ENCODE measurements at places on chromosomes 1 and 21.

DNA sequence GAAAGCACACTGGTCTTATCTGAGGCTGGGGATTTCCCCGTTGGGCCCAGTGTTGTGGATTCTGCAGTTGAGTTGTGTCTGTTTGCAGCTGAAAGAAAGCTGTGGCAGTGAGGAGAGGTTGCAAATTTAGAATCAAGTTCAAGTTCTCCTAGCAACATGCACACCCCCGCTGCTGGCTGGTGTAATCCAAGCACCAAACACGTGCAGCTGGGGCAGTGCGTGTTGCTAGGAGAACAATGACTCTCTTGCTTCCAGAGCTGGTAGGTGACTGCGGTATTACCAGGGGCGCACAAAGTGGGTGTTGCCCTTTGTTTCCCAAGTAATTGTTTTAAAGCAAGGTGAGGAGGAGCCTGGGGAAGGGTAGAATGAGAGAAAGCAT lies 91.5 kb downstream of the IER5 start:
- no peak for DNase-seq

DNA sequence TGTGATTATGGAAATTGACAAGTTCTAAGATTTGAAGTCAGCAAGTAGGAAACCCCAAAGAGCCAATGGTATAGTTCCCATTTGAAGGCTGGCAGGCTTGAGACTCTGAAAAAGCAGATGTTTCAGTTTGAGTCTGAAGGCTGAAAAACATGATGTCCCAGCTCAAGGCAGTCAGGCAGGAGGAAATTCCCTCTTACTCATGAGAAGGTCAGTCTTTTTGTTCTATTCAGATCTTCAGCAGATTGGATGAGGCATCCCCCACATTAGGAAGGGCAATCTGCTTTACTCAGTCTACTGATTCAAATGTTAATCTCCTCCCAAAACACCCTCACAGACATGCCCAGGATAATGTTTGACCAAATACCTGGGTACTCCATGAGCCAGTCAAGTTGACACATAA lies 372.5 kb upstream of the ST6GALNAC5 start:
- DNase-seq, result no peak

DNA sequence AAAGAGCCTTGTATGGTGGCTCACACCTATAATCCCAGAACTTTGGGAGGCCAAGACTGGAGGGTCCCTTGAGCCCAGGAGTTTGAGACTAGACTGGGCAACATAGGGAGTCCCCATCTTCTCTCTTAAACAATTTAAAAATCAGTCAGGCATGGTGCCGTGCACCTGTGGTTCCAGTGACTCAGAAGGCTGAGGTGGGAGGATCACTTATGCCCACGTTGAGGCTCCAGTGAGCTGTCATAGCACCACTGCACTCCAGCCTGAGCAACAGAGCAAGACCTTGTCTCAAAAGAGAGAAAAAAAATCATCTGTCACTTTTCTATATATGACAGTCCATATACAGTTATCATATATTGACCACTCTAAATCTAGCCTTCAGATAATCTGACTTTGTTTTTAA lies 658.3 kb downstream of the LTN1 start:
- DNase-seq, result no peak

DNA sequence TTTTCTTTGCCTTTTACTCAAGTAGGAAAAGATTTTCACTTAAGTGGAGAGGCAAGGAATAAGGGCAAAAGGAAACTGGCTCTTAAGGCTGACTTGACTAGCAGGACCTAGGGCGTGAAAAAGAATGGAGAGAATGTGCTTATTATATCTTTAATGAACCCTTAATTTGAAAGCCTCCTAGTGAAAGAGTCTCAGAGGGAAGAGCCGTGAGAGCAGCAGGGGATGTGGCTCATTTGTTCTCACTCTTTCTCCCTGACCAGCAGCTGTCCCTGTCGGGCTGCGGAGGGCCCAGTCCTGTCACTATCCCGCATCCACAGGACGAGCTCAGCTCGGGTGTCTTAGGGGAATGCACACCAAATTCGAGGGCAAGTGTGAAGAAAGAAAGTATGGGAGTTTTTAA lies 180.1 kb downstream of the EDEM3 start:
- no peak for DNase-seq

DNA sequence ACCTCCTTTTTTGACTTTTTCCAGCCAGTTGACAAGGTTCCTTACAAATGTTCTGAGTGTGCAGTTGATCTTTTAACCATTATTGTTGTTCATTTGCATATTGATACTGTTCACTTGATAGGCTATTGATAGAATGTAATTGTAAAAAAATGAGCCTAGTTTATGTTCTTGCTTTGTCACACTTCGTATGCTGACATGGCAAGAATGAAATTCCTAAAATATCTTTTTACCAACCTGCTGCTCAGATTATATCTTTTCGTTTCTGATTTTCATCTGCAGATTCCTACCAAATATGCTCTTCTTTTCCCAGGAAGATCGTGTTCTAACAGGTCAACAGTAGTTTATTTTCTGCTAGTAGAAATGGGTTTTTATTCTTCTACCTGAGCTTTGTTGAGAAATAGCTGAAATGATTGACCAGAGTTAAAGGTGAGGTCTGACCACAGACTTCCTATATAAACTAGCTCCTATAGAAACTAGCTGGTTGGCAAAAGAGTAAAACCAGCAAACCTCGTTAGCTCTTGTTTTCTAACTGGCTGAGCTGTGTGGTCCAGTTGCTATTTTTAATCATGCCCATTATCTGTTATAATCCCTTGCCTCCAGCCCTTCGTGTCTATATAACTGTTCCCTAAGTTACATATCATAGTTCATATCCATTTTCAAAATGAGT lies 174.8 kb downstream of the HS2ST1 start:
- no peak for DNase-seq

DNA sequence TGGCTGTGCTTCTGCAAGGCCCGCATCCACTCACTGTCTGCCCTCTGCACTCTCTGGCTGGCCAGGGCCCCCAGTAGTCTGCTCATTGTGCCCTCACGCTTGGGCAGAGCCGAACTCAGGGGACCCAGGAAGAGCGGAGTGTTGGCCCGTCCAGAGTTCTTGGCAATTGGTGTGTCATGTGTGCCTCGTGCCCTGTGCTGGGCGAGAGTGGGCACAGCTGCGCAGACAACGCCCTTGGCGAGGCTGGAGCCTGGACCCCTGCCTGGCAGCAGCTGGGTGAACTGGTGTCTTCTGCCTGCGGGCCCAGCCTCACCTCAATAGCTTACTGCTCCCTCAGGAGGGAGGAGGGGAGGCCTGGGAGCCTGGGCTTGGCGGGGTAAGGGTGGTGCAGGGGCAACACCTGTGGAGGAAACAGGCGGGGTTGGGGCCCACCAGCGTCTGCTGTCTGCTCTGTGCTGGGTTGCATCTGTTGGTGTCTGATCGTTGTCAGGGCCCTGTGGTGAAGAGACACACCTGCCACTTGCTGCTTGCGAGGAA lies 2.1 kb downstream of the GUK1 start:
- DNase-seq, result no peak

DNA sequence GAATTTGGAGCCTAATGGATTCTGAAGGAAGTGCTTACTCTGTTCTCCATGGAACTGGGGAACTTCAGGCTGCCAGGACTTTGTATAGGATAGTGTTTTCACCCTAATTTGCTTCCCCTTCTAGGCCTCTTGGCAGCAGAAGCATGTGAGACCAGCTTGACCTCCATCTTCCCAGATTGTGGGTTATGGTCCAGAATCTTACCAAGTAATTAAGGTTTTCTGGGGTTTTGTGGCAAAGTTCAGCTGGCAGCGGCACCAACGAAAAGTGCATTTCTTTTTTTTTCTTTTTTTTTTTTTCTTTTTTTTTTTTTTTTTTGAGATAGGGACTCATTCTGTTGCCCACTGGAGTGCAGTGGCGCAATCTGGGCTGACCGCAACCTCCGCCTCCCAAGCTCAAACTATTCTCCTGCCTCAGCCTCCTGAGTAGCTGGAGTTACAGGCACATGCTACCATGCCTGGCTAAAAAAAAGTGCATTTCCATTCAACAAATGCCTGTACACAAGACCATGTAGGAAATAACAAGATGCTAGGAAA lies 3.4 kb upstream of the BMP8A start:
- DNase-seq, result no peak

DNA sequence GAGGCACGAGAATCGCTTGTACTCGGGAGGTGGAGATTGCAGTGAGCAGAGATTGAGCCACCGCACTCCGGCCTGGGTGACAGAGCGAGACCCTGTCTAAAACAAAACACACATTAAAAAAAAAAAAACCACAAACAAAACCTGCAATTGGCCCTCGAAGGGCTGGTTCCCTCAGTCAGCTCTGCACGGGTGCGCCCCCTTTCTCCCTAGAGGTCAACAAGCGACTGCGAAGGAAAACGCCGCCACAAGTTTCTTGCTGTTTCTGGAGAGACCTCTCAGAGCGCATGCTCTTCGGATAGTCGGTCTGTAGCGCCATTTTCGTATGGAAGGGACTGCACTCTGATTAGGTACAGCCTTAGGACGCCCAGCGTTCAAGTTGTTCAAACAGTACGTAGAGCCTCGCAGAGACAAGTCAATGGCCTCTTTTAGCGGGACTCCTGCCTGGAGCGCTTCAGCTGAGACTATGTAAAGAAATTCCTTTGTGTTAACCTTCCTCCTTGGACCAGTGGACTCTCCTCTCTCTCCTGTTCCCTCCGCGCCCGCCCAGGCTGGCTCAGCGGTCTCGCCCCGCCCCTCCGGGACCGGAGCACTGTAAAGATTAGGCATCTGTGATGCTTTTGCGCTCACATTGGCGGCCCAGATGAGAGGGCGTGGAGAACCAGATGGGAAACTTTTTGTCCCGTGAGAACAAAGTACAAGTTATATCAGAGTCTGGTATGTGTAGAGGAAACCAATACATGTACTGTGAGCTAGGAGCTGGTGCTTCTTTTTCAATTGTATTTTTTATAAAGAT lies 1.0 kb upstream of the CDC14A start:
- peak; percentile 76 for DNase-seq

- no peak for DNase-seq
These were observed 8.7 kb downstream of the RUNX3 start for GRCh38 chr1:24921412-24921811.

DNA sequence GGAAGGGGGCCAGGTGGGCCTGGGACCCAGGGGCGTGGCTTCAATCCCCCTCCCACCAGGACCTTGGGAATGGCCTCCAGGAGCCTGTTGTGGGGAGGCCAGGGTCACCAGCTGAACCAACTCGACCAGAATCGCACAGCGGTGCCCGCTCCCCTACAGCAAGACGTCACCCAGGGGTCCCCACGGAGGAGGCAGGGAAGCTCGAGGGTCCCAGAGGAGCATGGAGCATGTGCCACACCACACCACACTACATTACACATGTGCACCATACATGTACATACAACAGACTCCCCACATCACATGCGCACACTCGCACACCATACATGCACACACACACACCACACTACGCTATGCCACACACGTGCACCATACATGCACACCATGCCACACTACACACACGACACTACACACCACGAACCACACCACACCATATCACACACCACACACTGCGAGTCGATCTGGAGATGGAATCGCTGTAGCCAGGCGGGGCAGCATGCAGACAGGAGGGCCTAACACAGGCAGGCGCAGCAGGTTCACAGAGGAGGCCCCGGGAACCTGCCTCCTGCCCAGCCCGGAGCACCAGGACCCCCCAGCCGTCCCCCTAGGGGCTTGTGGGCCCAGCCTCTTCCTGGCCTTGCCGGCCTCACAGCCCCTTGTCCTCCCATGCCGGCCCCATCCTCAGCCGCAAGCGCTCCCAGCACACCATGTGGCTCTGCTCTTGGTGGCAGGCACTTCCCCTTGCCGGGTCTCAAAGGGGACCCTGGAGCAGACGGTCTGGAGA lies 596 bp downstream of the ITGB2 start:
- DNase-seq, result no peak

DNA sequence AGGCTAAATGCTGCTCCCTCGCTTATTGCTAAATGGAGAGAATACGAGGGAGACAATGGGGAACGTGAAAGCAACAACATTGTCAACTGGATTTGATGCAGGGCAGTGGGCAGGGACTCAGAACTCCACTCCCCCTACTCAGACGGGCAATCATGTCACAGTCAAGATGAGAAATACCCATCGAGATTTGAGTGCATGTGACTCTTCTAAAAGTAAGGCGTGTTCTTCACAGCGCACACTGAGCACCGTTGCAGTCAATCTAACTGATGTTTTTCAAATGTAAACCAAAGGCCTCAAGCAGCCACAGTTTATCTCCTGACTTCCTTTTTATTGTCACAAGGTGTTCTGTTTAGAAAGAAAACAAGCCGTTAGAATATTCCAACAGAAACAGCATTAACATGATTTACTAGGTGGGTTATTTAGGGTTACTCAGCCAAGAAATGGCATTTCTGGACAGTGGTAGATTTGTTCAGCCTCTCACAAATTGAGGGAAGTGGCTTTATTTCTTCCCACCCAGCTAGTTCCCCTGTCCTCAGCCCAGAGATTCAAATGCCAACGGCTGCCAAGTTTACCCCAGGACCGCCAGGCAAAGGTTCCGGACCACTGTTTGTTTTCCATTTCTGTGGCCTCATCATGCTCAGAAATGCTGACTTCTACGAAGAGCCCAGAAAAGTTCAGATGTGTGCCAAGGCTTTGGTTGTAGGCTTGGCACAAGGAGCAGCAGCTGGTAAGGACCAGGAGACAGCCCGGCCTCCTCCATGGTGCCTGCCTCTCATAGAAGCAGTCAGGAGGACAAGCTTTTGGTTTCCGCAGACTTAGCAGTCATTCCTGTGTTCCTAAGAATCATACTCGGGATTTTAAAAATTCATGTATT lies 171.4 kb downstream of the KIF26B start:
- DNase-seq, result no peak

GRCh38 chr1:147748676-147749350 lies 11.6 kb downstream of the GJA5 start:
- no peak for DNase-seq

GRCh38 chr1:11373895-11374747 lies 101.1 kb downstream of the UBIAD1 start:
- no peak for DNase-seq

DNA sequence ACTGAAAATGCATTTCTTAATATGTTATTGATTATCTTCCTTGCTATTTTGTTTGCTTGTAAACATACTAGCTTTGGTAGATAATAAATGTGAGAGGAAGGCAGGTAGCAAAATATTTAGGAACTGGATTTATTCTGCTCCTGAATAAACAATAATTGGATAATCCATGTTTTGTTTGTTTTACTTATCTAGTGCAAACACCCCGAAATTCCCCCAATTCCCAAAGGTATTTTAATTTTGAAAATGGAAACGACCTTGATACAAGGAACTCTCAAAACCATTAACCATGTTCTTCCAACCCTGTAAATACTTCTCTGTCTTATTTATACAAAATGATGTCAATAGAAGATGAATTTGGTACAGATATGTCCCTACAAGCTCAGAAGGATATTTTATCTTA lies 3.0 kb downstream of the USH2A start:
- no peak for DNase-seq

DNA sequence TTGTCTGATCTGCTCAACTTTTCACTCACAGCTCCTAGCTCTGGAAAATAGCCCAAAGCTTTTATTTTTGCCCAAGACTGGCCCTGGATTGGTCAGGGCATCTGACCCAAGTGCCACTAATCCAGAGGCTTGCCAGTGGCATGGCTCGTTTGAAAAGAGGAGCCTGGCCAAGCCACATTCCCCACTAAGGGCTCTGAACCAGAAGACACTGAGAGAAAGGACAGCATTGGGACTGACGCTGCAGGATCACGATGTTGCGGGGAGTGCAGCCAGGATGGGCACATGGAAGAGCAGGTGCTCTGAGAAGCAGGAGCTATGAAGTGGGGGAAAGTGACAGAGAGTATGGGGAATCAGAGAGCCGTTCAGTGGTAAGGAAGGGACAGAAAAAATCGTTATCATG lies 44.9 kb upstream of the TSPAN2 start:
- no peak for DNase-seq
